ENCODE measurements at places on chromosomes 7 and 10.

GRCh38 chr10:75335983-75336382 lies 65.6 kb downstream of the ZNF503 start:
- DNase-seq, result no peak

DNA sequence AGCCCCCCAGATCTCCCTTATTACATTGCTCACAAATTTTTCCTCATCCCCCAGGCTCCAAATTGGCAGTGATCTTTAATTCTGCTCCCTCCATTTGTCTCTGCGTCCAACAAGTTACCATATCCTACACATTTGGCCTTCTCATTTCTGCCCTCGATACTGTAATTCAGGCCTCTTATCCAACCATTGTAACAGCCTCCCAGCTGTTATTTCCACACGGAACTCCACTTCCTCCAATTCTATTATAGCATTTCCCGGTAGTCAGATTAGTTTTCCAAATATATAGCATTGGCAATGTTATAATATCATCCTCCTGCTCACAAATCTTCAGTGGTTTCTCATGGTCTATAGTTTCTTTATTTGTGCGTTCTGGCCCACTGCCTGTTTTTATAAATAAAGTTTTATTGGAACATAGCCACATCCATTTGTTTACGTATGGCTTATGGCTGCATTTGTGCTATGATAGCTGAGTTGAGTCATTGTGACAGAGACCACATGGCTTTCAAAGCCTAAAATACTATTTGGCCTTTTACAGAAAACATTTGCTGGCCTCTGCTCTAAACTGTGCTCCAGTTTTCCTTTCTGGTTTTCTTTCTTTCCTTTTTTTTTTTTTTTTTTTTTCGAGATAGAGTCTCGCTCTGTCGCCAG lies 126.5 kb upstream of the ZNF438 start:
- no peak for DNase-seq

GRCh38 chr7:5677538-5678294 lies 103.7 kb downstream of the RNF216 start:
- DNase-seq, result no peak

DNA sequence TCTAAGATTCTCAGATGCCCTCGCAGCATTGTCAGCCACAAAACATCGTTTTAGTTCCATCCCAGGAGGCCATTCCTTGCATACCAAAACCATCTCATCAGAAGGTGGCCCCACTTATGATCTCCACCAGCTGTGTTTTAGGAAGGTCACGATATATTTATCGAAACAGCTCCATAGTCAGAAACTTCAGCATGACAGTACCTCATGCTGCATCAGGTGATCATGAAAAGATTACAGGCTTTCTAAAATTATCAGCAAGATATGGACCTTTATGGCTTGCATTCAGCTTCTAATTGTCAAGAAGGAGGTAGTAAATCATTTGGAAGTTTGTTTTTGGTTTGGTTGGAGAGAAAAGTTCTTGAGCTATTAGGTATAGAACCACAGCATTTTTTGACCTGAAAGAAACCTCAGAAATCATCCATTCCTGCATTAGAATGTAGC lies 20.0 kb downstream of the JAZF1 start:
- no peak for DNase-seq

DNA sequence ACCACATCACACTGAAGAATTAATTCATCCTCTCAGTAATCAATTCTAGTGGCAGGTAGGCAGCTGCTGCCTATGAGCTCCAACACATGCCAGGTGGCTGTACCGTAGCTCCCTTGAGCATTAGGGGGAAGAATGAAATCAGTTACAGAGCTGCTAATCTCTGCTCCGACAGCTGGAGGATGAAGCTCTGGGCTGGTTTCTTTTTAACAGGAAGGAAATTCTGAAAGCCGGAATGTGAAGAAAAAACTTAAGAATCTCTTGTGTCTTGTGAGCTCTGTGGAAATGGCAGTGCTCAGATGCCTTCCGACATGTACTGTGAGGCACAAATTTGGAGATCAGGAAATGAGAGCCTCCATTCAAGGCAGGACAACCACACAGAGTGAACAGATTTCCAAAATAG lies 2.8 kb upstream of the AHCYL2 start:
- no peak for DNase-seq

DNA sequence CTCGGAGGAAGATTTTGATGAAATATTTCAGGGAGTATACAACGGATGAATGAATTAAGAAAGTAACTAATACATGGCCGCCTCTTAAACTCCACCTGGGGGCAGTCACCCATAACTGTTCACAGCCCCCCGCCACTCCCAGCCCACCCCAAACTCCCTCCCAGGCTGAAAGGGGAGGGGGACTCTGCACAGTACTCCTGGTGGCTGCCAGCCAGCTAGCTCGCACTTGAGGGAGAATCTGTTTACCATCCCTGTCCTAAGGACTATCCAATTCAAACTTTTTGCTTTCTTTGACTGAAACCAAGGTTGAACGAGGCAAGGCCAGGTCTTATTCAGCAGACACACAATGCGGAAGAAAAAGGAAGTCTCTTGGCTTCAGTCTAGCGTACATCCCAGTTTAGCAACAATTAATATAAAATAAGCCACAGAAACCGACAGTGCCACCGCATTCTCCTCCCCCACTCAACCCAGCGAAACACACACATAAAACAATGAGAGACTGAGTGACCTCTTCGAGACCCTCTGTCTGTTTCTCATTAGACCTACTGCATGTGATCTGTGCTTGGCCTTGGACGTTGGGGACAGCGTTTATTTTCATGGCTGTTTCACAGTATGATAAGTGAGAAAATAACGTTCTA lies 219.5 kb downstream of the GLI3 start:
- DNase-seq, result no peak

DNA sequence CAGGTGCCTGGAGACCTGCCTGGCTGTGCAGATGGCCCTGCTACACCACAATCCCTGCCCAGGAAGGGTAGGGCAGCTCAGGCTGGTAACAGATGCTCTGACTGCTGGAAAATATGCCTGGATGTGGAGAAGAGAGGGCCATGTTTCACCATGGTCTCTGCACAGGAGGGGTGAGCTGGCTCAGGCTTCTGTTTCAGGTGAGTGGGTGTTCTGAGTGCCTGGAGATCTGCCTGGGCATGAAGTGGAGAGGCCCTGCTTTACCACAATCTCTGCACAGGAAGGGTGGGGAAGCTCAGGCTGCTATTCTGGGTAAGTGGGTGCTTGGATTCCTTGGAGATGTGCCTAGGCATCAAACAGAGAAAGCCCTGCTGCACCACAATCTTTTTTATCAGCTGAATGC lies 350.1 kb downstream of the KIF20B start:
- DNase-seq, result no peak

- peak; percentile 46 for DNase-seq
These were observed 185.2 kb upstream of the ITGB1 start for GRCh38 chr10:33143160-33143728.

DNA sequence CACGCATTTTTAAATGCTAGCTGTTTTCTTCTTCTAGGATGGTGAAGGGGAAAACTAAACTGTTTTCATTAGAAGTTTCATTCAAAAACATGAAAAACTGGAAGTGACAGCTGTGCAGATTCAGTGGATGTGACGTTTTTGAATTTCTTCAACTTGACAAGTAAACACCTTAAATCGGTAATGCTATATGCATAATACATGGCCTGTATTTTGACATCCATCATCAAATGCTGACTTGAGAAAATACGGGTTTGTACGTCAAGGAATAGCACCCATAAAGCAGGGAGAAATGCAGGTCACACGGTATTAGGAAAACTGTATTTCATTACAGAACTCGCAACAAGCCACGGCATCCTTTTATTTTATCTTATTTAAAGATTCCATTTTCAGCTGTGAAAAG lies 720.5 kb downstream of the KCNMA1 start:
- no peak for DNase-seq

DNA sequence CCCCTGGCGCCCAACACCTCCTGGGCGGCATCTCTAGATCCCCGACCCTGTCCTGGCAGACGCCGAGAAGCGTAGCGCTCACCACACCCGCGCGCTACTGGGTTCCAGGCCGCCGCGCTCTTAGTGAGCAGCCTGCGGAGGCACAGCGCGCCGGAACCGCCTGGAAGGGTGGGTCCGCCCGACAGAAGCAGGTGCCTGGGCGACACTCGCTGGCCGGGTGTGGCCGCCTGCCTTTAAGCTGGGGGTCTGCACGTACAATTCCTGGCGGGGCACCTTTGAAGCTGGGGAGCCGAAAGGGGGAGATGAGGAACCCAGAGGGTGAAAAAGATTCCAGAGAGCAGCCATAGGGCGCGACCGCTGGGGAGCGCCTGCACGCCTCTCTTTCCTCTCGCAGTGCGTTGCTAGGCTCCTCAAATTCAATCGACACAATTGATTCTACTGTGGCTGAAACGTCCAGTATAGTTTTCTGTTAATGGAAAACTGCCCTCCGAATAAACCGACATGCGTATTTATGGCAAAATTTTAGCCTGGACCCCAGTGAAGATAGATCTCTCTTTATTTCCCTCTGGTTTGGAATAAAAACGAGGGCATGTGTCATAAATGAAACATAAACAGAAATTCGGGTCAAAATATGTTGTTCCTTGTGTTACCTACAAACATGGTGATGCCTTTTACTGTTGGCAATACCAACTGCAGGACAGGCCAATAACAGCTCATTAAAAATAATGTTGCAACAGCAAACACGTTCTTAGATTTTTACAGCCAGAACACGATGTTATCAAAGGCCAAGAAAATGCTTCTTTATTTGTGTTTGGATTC lies 4.6 kb downstream of the HMX3 start:
- DNase-seq, result no peak

- no peak for DNase-seq
These were observed 298.3 kb upstream of the ZMIZ1 start for GRCh38 chr10:78770167-78771090.

DNA sequence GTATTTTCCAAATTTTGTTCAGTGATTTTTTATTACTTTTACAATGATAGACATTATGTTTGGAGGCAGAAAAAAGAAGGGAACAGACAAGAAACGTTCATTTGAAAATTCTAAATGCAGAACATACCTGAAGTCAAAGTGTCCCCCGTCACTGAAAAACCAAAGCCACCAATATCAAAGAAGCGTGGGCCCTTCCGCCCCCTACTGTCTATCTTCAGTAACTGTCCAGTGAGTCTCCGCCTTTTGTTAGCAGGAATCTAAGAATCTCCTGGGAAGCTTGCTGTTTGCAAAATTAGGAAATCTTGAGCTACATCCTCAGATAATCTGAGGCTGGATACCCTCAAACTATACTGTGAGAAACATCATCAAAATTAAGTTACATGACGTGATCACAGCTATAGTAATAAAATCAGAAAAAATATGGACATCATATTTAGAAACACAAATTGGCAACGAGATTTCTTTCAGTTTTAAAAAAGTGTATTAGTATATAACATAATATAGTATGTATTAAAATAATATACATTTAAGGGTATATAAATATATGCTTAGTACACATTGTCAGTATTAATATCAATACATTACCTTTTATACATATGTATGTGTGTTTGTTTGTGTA lies 169.3 kb upstream of the AKR1E2 start:
- DNase-seq, result no peak

- DNase-seq, result no peak
These were observed 289.3 kb downstream of the GRID1 start for GRCh38 chr10:86077271-86077670.

- no peak for DNase-seq
These were observed 7.4 kb upstream of the PAPSS2 start for GRCh38 chr10:87652261-87652660.

DNA sequence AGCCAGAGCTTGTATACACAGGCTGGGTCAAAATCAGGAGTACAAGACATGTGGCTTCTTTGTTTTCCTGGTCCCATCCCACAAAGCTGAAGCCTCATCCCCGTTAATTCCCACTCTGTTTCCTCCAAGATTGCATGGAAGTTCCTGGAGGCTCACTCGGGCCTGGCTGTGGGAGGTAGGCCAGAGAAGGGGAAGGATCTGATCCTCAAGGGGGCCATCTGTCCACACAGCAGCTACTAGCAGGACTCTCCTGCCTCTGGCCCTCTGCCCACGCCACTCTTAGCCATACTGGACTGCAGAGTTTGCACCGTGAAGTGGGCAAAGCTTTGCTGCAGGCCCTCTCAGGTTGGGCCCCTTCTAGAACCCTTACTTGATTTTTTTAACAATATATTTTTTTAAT lies 160.6 kb downstream of the FGFR2 start:
- no peak for DNase-seq

- DNase-seq, result no peak
These were observed 960.7 kb upstream of the CELF2 start for GRCh38 chr10:10056961-10057360.

DNA sequence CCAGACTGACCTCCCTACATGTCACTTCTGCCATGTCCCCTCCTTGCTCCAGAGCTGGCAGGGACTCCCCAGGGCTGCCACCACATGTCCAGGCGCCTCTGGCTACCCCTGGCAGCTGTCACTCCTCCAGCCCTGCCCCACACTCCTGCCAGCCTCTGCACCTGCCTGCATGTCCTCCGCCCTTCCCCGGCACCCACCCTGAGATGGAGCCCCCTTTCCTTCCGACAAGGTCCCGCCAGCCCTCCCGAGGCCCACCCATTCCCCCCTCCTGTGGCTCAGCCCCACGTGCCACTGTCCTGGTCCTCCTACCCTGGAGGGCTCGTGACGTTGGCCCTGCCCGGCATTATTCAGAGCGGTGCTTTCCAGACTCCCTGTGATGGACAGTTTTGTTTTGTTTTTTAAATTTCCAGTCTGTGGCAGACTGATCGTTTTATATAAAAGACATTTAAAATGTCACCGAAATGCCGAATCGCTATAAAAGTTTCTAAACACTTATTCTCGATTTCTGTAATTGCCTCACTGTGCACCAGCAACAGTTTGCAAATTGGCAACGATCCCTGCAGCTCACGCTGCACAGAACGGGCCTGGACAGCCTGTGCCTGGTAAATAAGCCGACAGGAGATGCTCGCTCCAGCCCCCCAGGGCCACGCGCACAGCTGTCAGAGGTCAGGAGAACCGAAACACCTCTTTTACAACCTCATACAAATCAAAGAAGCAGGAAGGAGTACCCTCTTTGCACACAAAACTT lies 111.1 kb upstream of the SH2B2 start:
- no peak for DNase-seq

- DNase-seq, result no peak
These were observed 260.8 kb upstream of the SLC26A5 start for GRCh38 chr7:103706805-103707204.

DNA sequence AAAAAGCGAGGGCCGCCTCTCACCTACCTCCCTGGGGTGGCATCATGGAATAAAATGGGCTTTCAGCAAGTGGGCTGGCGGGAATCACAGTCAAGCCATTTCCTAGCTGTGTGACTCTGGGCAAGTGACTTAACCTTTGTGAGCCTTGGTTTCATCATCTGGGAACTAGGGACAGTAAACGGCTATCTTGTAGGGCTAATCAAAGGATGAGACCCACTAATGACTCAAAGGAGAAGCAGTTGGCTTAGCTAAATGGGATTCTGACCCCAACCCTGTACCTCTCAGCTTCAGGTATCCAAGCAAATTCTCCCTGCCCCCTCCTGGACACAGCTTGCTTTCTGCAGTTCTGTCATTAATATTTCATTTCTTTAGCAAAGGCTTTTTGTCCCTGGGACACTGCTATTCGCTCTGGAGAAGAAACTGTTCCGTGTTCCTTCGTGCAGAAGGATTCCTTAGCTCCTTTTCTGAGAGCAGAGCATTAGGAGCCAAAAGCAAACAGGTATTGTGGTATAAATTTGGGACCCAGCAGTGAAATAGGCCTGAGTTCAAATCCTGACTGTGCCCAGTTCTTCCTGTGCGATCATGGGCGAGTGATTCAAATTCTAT lies 25.9 kb downstream of the TRIM8 start:
- no peak for DNase-seq
